ENCODE measurements at places on chromosomes 2 and 18. TPM values are rescaled to one million over a fixed set of nuclear protein-coding genes. Genes with fewer than 3 reads are reported as not detected.
A peak's percentile ranks its signal among the peaks of the same experiment; 100 is the strongest.

VWA3B gene
- total RNA-seq, result not detected

CCL20 gene
- not detected for total RNA-seq

POTEC gene
- total RNA-seq, result not detected

SLC5A7 gene
- total RNA-seq, result 0.07 TPM

TMEM163 gene
- total RNA-seq, result 0.40 TPM

ITPRID2 gene
- 68.4 TPM for total RNA-seq

DSC1 gene
- total RNA-seq, result 6.0 TPM

MARS2 gene
- total RNA-seq, result 6.7 TPM

KCNG2 gene
- not detected for total RNA-seq

C18orf32 gene
- total RNA-seq, result 49.3 TPM

DNA sequence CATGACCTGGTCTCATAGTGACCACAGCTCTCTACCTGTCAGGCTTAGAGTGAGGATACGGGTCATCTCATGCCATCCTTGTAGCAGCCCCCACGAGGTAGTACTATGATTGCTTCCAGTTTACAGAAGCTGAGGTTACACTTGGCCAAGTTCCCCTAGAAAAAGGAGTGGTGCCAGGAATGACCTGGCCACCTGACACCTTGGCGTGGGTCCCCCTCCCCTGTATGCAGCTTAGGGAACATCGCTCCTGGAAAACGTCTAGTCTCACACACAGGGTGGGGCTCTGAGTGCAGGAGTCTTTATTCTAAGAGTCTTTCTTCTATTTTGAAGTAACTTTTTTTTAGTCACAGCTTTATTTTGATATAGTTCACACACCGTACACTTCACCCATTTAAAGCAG, 14.8 kb downstream of the NPPC start:
- no peak for DNase-seq

GRCh38 chr2:31212659-31213600, 4.4 kb downstream of the CAPN14 start:
- DNase-seq, result no peak

DNA sequence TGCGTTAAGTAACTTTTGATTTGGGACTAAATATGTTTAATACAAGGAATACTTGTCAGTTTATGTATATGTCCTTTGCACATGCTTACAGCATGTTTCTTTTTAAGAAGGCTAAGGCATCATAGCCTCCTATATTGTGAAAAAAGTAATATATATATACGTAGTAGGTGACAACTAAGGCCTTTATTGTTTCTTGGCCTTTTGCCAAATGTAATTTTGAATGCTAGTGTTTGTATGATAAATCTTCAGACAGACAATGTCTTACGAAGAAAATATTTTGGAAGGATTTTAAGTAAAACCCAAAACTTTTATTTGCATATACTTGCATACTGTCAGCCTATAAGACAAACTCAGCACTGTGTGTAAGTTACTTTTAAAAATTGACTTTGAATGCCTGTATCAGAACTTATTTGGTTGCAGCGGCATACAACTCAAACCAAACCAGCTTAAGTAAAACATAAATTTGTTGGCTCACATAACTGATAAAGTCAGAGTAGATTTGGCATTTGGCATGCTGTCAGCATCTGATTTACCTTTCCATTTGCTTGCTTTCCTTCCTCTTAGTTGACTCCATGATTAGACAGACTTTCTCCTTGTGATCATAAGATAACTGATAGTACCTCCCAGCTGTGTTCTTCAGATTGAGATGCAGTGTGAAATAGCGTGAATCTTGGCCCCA, 24.4 kb downstream of the UBE2E3 start:
- DNase-seq, result no peak

- DNase-seq, result peak; percentile 49
Measured at GRCh38 chr2:43106559-43107527, 119.6 kb downstream of the ZFP36L2 start.

DNA sequence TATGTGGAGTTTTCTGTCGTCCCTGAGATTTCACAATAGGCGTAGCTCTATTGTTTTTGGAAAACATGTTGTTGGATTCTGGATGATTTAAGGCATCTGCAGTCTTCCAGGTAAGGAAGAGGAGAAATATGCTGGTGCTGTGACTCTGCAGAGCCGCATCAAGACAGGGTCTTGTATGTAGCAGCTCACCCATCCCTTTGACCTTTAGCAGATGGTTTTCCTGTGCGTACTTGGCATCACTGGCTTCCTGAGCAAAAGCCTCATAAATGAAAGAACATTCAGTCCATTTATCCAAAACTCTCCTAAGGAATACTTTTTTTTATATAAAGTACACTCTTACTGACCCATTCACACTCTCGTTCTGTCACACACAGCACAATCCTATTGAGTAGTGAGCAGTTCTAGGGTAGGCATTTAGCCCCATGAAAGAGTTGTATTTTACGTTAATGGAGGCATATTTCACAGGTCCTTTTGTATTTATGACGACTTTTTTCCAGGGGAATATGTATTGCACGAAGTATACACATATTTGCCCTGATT, 443.9 kb downstream of the STK39 start:
- no peak for DNase-seq

- no peak for DNase-seq
Measured at GRCh38 chr2:1671916-1672315, 72.4 kb downstream of the PXDN start.

GRCh38 chr18:8856212-8856611, 150.9 kb downstream of the MTCL1 start:
- DNase-seq, result no peak

DNA sequence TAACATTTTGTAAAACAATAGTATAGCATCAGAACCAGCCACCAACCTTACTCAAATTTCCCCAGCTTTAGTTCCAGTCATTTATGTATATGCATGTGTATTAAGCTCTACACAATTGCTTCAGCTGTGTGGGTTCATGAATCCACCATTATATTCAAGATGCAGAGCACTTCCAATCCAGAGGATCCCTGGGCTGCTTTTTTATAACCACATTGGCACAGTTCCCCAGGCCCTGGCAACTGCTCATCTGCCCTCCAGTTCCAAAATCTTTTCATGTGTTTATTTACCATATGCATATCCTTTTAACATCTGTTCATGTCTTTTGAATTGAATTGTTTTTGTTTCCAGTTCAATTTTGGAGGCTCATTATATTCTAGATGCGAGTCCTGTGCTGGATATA, 482.9 kb upstream of the HS6ST1 start:
- DNase-seq, result no peak

GRCh38 chr2:217642944-217643343, 359.9 kb downstream of the TNS1 start:
- DNase-seq, result no peak

DNA sequence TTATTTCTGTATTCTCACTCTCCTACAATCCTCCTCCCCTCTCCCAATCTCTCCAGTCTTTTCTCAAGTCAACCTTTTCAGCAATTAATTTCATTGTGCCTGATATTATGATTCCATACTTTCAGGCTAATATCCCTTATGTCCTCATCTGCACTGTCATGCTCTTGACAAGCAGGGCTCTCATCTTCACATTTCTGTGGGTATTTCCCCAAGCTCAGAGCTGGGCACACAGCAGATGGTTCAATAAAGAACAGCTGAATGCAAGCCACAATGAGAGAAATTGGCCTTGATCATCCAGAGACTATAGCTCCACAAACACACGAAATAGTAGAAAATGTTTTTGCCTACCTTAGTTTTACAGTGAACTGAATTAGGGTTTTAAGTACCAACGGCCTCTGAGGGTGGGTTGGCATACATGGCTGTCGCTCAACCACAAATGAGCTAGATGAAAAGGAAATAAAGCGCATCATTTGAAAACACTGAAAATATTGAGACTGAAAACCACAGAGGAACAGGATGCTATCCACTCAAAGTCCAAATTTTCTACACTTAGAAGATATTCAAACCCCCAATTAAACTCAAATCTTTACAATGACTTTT, 47.5 kb upstream of the STAT1 start:
- DNase-seq, result no peak

DNA sequence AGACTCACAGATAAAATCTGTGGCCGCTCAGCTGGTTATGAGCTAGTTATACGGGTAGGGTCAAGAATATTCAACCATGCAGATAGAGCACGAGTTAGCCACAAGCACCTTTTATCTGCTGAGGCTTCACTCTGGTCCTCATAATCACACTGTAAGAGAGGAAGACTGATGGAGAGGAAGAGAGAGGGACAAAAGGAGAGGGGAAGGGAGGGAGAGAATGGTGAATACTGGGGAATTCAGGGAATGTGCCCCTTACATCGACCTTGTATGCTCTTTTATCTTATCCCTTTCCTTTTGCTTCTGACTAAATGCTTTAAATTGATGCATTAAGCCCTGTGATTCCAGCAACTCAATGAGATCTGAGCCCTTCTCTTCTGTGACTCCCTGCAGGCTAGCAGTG, 333.1 kb downstream of the DSEL start:
- DNase-seq, result no peak

GRCh38 chr2:39039072-39039471, 81.8 kb downstream of the SOS1 start:
- no peak for DNase-seq

- DNase-seq, result no peak
Measured at GRCh38 chr2:205911306-205911705, 174.7 kb downstream of the INO80D start.

DNA sequence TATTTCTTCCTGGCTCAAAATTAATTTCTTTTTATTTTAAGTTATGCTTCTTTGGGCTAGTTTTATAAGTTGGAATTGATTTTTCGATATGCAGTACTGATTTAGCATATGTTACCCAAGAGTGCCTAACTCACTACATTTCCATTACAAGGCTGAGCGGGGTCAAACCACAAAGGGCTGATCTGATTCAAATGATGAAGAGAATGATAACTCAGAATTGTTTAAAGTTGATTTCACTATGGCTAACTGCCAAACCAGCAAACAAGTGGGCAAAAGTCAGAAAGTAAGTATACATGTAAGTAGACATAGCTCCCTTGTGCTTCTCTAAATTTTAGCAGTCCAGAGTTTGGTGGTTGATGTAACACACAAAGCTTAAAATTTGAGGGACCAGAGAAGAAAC, 35.6 kb downstream of the RAD51AP2 start:
- DNase-seq, result no peak

DNA sequence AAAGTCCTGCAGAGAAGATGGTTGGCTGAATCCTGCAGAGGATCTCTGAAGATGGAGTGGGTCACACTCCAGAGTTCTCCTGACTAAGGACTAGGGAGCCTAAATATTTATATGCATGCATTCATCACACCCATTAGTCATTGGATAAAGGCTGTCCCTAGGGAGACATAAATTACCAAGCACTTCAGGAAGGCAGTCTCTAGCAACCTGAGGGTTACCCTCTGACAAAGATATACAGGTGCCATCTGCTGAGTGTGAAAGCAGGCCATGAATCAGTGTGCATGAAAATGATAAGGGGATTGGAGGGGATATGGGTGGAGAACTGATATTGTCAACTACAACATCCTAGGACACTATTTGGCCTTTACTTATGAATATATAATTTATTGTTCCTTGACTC, 294.8 kb upstream of the DDX18 start:
- DNase-seq, result no peak

GRCh38 chr18:56248610-56249235, 389.7 kb downstream of the TXNL1 start:
- DNase-seq, result no peak

- DNase-seq, result no peak
Measured at GRCh38 chr2:169247211-169247610, 115.1 kb downstream of the LRP2 start.

GRCh38 chr18:51135795-51136194, 61.7 kb downstream of the MEX3C start:
- no peak for DNase-seq

DNA sequence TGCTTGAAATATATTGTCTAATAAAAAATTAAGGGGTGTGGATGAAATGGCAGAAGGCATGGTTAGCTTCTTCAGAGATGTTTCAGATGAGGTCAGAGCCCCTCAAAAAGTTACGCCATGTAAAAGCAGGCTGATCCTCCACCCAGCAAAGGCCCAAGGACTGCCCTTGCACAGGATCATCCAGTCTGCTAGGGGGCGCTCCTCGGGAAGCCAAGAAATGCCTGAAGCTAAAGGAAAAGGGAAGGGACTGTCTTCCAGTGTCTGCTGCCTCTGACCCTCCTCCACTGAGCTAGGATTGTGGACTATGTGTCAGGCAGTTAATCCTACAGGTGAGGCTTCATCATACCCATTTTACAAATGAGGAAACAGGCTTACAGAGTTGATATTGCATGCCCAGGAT, 33.8 kb upstream of the TEX51 start:
- no peak for DNase-seq

GRCh38 chr2:1602278-1603010, 141.9 kb downstream of the PXDN start:
- DNase-seq, result no peak

GRCh38 chr18:48719974-48720654, 181.3 kb downstream of the CTIF start:
- no peak for DNase-seq

- no peak for DNase-seq
Measured at GRCh38 chr2:225614915-225615314, 215.4 kb downstream of the NYAP2 start.

DNA sequence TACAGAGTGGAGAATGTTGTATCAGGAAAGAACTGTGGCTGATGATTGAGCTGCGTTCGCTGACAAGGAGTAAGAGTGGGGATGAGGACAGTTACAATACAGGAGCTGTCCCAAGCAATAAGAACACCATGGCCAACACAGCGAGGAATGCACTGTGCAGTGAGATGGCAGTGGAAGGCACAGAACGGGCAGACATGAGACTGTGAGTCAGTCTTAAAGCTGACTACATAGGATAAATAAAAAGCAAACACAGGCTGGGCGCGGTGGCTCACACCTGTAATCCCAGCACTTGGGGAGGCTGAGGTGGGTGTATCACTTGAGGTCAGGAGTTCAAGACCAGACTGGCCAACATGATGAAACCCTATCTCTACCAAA, 89.8 kb downstream of the CABYR start:
- DNase-seq, result no peak

DNA sequence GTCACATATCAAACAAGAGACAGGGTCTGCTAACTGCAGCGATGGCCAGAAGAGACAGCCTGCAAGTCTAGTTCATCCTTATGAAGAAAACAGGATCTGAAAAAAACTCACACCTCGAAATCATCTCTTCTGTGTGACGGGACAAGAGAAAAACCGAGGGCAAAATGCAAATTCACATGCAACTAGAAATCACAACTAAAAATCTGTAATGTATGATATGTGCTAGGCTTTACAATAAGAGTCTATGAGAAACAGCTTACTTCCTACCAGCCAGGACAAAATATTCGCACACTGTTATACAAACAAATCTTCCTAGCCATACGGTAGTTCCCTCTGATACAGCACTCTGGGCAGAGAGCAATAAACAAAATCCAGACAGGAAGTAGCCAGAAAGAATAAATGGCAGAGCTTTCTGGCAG, 48.8 kb downstream of the ANKRD44 start:
- no peak for DNase-seq

GRCh38 chr2:120778244-120778643, 42.6 kb downstream of the GLI2 start:
- no peak for DNase-seq

DNA sequence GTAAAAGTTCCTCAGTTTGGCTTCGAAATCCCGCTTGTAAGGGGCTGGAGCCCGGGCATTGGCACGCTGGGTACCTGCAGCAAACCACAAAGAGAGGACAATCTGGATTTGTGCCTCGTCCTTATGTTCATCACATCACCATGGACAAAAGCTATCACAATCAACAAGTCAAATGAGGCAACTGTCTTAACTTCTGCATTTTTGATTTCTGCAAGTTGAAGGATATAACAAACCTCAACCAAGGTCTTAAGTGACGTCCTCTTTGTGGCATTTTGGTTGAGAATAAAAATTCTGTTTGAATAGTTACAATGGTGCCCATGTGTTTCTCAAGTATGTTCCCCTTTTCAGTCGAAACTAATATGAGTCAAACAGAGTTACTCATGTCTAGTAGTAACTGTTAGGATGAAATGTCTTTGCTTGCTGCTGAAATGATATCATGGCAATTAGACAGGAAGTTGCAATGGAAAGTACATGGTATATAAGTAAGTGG, 70.8 kb upstream of the STK17B start:
- DNase-seq, result no peak
